ENCODE measurements at places on chromosomes 1 and 21. TPM values are rescaled to one million over a fixed set of nuclear protein-coding genes. Genes with fewer than 3 reads are reported as not detected.

CLEC20A gene
- not detected for total RNA-seq

RCSD1 gene
- total RNA-seq: 11.8 TPM

CDA gene
- total RNA-seq: 2.0 TPM

MAD2L2 gene
- 18.2 TPM for total RNA-seq

EFNA4 gene
- 0.64 TPM for total RNA-seq

RHEX gene
- not detected for total RNA-seq

TRNP1 gene
- 49.9 TPM for total RNA-seq

S100A16 gene
- 27.6 TPM for total RNA-seq

EDARADD gene
- total RNA-seq: not detected
